ENCODE measurements at places on chromosomes 3 and 15.
A peak's percentile ranks its signal among the peaks of the same experiment; 100 is the strongest.

GRCh38 chr3:12875857-12876836 is 34.8 kb upstream of the RPL32 start:
- DNase-seq: peak; percentile 39

DNA sequence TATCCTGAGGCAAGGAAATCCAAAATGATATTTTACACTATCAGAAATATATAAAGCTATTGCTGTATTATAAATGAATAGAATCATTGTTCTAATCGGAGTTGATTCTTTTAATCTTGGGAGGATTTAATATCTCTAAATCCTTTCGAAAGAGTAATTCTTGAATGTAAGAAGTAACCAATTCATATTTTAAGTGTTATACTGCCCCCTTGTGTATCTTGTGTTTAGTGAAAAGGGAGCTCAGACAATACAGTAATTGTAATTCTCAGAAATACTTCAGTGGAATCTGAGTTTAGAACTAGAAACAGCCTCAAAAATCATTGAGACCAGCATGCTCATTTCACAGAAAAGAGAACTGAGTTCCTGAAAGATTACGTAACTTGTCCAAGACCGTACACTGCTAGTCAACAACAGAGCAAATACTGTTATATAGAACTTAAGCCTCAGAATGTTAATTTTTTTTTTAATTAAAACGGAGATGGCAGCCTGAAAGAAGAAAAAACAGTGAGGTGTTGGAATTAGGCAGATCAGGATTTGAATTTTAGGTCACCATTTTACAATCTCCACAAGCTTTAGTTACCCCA is 42.9 kb downstream of the PLCH1 start:
- peak; percentile 76 for DNase-seq

- DNase-seq: no peak
Observed at GRCh38 chr3:32660634-32661033, 24.4 kb upstream of the CNOT10 start.

- no peak for DNase-seq
Observed at GRCh38 chr3:141656771-141657170, 81.3 kb upstream of the RNF7 start.
